ENCODE measurements at places on chromosomes 2 and 18. TPM values are rescaled to one million over a fixed set of nuclear protein-coding genes. Genes with fewer than 3 reads are reported as not detected.

Gene WDPCP
- 16.2 TPM for total RNA-seq

Gene ZSCAN30
- 19.5 TPM for total RNA-seq

Gene MC5R
- total RNA-seq = not detected

Gene AGXT
- total RNA-seq = not detected

Gene PLEKHM3
- 20.5 TPM for total RNA-seq

Gene OBSL1
- 151 TPM for total RNA-seq

Gene RAB27B
- total RNA-seq = 0.95 TPM

Gene UGT1A4
- total RNA-seq = not detected

Gene MAL
- not detected for total RNA-seq

Gene TRIP12
- 160 TPM for total RNA-seq

Gene LRRTM1
- total RNA-seq = not detected

Gene ARHGEF4
- total RNA-seq = 2.8 TPM

Gene RBKS
- total RNA-seq = 3.1 TPM

Gene POTEI
- total RNA-seq = not detected

Gene GTF2A1L
- 1.6 TPM for total RNA-seq

Gene TCF7L1
- 8.3 TPM for total RNA-seq

Gene DIPK1C
- not detected for total RNA-seq

Gene SGO2
- 2.6 TPM for total RNA-seq

Gene SLC14A1
- total RNA-seq = 76.3 TPM

Gene RUFY4
- not detected for total RNA-seq

Gene TMEM163
- total RNA-seq = 2.5 TPM

Gene PROKR1
- not detected for total RNA-seq

Gene SKA1
- total RNA-seq = not detected

Gene SLC11A1
- total RNA-seq = 122 TPM

Gene PAX8
- total RNA-seq = 2.4 TPM

Gene SKOR2
- total RNA-seq = not detected

Gene IFIH1
- 16.6 TPM for total RNA-seq

Gene UGT1A8
- total RNA-seq = not detected

Data from thoracic aorta (tissue), 2 donors.